ENCODE measurements at places on chromosomes 5 and 9.

DNA sequence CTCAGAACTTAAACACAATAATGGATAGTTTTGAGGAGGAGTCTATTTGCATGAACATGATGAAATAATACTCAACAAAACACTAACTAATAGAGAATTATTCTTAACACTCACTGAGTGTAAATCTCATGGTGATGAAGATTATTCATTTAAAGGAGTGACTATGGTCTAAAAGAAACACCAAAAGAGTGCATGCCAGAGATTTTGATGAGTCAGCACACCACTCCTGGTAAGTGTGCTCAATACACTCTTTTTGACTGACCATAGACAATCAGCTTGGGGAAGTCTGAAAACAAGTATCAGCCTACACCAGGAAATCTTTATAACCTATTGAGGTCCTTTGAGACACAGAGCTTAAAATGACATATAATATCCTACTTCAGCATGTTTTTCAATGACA is 6.8 kb upstream of the FST start:
- no peak for DNase-seq

DNA sequence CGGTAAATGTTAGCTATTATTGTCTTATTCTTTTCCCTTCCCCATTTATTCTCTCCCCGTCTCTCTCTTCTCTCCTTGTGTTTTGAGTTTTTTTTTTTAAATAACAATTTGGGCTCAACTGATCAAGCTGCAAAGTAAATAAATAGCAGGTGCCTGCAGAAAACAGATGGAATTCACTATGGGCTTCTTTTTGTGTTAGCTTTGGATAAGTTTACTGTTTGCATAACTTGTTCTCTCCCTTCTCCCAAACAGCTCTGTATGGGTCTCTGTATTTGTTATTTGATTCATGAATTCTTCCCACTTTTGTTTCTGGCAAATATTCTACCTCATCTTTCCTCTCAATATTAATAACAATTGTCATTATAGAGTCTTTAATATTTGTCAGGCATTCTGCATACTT is 111.8 kb upstream of the ASTN2 start:
- no peak for DNase-seq

DNA sequence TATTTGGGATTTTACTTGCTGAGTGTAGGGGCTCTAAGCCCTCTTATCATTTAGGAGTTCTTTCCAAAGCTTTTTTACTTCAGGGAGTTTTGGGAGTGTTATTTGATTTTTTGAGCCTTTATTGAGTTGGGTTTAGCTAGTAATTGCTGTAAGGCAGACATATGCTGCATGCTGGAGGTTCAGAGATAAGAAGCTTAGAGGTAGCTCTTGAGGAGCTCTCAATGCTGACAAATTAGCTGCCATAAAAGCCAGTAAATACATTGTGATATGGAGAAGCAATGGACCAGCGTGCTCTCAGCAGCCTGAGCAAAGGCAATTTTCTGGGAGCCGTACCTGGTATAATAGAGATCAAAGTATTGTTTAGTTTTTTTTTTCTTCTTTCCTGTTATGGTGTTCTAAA is 11.6 kb downstream of the ARHGEF28 start:
- no peak for DNase-seq

DNA sequence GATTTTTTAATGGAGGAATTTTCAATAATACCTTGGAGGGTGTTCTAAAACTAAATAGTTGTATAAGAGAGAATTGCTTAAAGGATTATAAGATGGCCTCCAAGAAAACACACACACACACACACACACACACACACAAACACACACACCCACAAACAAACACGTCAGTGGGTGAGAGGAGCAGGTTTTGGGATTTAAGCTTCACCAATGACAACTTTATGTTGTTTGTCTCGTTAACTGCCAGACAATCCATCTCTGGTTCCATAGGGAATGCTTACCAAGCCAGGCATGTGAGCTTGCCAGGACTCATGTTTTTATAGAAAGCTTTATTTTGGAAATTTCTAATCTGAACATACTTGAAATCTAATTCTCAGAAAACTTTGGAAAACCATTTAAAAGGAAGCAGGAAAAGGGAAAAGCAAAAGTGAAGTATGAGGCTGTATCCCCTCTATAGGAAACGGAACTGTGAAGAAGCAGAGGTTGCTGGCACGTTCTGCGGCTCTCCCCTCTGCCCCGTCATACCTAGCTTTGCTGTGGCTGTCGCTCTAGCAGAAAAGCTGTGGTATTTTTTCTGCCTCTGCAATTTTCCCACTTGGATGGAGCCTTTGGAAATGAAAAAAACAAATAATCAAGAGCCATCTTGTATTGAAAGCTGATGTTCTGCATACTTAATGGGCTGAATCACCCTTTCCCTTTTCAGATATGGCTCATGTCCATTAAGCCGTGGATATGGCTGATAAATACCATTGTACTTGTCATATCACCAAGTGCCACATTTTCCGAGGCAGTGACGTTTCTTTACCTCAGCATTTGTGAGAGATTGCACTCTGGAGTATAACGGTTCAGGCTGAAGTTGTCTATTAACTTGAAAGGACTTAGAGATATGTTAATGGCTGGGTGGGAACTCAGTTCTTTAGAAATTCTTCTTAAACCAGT is 112.7 kb downstream of the NTRK2 start:
- DNase-seq = no peak

DNA sequence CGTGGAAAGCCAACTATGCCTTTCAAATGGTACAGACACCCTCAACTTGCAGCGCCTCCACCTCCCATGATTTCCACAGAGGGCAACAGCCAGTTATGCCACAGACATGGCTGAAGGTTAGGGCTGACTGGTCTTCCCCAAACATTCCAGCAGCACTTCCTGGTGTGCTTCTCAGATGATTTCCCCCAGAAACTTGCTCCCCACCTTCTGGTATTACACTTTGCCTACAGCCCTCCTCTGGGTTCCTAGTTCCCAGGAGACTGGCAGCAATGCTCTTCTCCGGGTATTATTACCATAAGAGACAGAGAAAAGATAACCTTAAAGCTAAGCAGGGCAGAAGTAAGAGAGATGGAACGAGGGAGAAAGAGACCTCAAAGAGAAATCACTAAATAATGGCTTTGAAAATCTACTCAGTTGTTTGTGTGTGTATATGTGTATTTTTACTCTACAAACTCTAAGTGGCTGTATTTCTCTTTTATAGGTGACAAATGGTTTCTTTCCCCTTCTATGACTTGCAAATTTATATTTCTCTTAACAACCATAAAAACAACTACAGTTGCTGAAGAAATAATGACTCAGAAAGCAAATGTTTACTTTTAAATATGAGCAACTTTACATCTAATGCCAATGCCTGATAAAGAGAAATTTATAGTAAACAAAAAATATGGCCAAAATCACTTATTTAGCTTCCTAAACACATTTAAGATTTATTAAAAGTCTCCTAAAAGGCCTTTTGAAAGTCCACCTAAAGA is 133.8 kb downstream of the PDE4D start:
- no peak for DNase-seq

- DNase-seq = no peak
Observed at GRCh38 chr5:5304361-5305020, 118.0 kb upstream of the ICE1 start.

GRCh38 chr5:138748630-138749081 is 4.6 kb upstream of the CTNNA1 start:
- DNase-seq = no peak

- DNase-seq = no peak
Observed at GRCh38 chr5:516338-516925, 7.8 kb downstream of the SLC9A3 start.

DNA sequence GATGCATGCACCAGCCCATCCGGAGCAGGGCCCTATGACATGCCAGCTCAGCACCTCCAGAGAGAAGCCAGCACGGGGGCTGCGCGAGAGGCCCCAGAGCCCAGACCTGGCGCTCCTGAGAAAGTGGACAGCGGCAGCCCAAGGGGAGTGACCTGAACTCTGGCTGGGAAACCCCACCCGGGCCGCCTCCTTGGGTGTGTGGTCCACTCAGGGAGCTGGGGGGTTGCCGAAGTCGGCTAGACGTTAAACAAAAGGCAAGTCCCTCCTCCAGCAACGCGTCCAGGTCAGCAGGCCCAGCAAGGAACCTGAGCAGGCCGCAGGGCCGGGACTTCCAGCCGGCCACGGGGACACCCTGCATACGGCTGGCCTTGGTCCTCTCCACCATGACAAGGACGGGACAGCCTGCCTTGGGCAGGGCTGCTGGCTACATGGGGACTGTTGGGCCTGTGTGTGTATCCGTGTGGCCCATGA is 35.7 kb downstream of the NACC2 start:
- no peak for DNase-seq

GRCh38 chr9:127113191-127113972 is 9.1 kb downstream of the ANGPTL2 start:
- no peak for DNase-seq

DNA sequence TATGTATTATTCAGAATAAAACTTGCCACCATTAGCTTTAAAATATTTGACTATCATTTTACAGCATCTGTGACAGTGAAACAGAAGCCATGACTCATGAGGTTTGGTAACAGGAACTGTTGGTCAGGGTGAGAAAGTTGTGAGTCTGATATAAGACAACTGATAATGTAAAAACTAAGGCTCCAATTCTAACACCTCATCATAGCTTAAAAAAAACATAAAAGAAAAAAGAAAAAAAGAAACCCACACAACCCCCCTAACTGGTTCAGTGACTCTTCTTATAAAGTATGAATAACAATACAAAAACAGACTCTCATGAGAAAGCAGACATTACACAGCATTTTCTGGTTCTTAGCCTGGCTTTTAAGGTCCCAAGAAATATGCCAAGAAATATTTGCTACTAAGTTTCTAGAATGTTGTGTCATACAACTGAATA is 85.8 kb downstream of the MRPS27 start:
- no peak for DNase-seq

GRCh38 chr9:113682297-113682771 is 193.8 kb upstream of the ZNF618 start:
- no peak for DNase-seq

GRCh38 chr5:81750308-81751008 is 439 bp downstream of the SSBP2 start:
- DNase-seq = no peak

GRCh38 chr5:97085459-97086181 is 56.8 kb downstream of the LIX1 start:
- DNase-seq = no peak

DNA sequence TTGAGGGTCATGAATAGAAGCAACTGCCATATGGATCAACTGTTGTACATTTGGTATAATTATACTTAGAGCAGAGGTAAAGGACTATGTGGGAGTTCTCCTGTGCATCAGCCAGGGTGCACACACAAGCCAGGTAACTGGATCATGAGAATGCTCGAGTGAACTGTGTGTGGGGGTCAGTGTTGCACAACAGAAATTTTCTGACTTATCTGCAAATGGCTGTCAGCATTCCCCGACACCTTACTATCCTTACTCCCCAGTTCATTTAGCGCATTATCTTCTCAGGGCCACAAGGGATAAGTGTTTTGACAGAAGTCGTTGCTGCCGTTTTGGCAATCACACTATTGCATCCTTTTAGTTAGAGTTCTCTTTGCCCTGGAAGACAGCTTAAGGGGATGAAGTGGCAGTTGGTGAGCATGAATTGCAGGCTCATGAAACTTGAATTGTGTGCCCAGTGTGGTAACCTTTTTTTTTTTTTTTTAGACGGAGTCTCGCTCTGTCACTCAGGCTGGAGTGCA is 1.7 kb downstream of the CANX start:
- no peak for DNase-seq

DNA sequence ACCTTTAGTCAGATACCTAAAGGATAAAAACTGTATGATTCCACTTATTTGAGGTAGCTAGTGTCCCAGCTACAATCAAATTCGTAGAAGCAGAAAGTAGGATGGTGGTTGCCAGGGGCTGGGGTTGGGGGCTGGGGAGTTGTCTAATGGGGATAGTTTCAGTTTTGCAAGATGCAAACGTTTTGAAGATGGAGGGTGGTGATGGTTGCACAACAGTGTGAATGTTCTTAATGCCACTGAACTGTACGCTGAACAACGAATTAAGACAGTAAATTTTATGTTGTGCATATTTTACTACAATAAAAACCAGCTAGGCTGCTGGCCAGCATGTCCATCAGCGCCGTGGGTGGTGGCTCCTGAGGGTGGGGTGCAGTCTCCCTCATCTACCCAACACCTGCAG is 137.8 kb downstream of the GADD45G start:
- no peak for DNase-seq

DNA sequence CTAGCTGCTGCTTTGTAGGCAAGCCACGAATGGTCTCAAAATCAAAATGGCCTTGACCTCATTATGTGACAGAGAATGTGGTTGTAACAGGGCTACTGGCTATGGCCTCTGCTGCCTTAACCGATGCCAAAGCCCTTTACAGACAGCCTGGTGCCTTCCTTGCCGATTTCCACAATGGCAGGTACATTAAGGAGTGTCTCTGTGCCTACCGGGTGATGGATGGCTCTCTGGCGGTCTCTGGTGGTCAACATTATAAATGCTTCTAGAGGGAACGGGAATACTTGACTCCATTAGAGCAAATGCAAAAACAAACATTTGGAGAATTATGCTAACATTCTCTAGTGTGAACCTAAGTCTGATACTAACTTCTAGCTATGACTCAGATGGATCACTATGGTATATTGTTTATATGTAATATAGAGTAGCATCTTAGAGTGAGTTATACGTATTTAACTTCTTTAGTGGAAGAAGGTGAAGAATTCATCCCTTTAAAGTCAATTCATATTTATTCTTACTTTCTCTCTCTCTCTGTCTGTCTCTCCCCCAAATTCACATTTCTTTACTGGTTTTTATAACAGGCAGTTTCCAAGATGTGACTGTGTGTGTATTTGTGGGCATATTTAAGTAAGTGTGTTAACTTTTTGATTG is 52.5 kb downstream of the RPS23 start:
- peak; percentile 59 for DNase-seq

- DNase-seq = no peak
Observed at GRCh38 chr5:89929173-89929572, 480.4 kb downstream of the CETN3 start.

DNA sequence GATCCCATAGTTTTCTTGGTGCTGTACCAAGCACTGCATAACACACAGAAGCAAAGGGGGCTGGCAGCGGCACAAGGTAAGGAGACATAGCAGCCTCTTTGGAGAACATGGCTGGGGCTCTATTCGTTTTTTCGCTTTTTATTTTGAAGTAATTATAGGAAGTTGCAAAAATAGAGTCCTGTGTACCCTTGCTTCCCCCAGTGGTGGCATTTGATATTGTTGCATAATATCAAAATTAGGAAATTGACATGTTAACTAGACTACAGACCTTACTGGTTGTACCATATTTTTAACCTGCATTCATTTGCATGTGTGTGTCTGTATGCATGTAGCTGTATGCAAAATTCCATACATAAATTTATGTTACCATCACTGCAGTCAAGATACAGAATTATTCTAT is 6.6 kb upstream of the UBQLN1 start:
- no peak for DNase-seq

DNA sequence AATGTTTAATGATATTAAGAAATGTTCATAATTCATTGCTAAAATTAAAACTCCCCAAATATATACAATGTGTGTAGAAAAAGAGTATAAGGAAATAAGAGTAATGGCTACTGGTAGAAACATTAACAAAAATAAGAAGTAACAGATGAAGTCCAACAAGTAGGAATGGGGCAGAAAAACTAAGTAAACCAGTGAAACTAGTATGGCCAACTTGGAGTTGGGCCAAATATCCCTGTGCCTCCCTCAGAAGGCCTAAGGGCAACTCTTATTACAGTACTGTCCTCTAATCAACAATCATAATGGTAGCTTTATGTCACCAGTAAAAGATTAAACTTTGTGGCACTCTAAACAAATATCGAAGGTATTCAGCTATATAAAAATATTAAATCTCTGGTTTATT is 93.5 kb downstream of the SSBP2 start:
- no peak for DNase-seq

- DNase-seq = no peak
Observed at GRCh38 chr5:168953351-168953750, 347.6 kb downstream of the SLIT3 start.

- no peak for DNase-seq
Observed at GRCh38 chr9:131744720-131745201, 4.9 kb upstream of the RAPGEF1 start.
